Hair follicle dermal papilla cell (primary cell): ENCODE measurements at places on chromosomes 6 and 20. TPM values are rescaled to one million over a fixed set of nuclear protein-coding genes. Genes with fewer than 3 reads are reported as not detected.

Gene TBC1D32
- total RNA-seq: 22.5 and 27.1 TPM in 2 replicates

Gene SAMD5
- total RNA-seq: 1.7 and 3.7 TPM in 2 replicates

Gene HLA-G
- not detected in 2 replicates for total RNA-seq

Gene DEFB112
- not detected in 2 replicates for total RNA-seq

Gene PPP1R3D
- 10.5 and 12.0 TPM in 2 replicates for total RNA-seq

Gene BPIFB4
- not detected in 2 replicates for total RNA-seq

Gene BPIFA1
- not detected in 2 replicates for total RNA-seq

Gene GRM1
- total RNA-seq: 0.12 and 0.16 TPM in 2 replicates

Gene SLC22A1
- total RNA-seq: 0.12 and 0.49 TPM in 2 replicates

Gene MATN4
- not detected in 2 replicates for total RNA-seq

Gene JAG1
- 30.1 and 39.9 TPM in 2 replicates for total RNA-seq

Gene NOX3
- total RNA-seq: not detected in 2 replicates

Gene PRDM13
- total RNA-seq: not detected in 2 replicates

Gene ASIP
- 0.32 TPM in 1 of 2 replicates, not detected in the other for total RNA-seq

Gene RBM38
- total RNA-seq: 7.2 and 7.3 TPM in 2 replicates

Gene GABBR1
- total RNA-seq: 15.5 and 16.6 TPM in 2 replicates

Gene CFAP206
- total RNA-seq: 0.65 TPM in 1 of 2 replicates, not detected in the other

Gene CASS4
- total RNA-seq: 1.8 and 2.7 TPM in 2 replicates

Gene SOBP
- total RNA-seq: 3.5 and 3.9 TPM in 2 replicates

Gene SHLD1
- 0.49 and 1.2 TPM in 2 replicates for total RNA-seq

Gene NUP153
- 41.7 and 49.7 TPM in 2 replicates for total RNA-seq

Gene PRR18
- total RNA-seq: not detected in 2 replicates

Gene SYNGAP1
- total RNA-seq: 6.1 and 8.8 TPM in 2 replicates

Gene PTCRA
- total RNA-seq: not detected in 2 replicates

Gene MCCD1
- total RNA-seq: not detected in 2 replicates
